ENCODE measurements at places on chromosomes 1 and 21. TPM values are rescaled to one million over a fixed set of nuclear protein-coding genes. Genes with fewer than 3 reads are reported as not detected.
A peak's percentile ranks its signal among the peaks of the same experiment; 100 is the strongest.

DNA sequence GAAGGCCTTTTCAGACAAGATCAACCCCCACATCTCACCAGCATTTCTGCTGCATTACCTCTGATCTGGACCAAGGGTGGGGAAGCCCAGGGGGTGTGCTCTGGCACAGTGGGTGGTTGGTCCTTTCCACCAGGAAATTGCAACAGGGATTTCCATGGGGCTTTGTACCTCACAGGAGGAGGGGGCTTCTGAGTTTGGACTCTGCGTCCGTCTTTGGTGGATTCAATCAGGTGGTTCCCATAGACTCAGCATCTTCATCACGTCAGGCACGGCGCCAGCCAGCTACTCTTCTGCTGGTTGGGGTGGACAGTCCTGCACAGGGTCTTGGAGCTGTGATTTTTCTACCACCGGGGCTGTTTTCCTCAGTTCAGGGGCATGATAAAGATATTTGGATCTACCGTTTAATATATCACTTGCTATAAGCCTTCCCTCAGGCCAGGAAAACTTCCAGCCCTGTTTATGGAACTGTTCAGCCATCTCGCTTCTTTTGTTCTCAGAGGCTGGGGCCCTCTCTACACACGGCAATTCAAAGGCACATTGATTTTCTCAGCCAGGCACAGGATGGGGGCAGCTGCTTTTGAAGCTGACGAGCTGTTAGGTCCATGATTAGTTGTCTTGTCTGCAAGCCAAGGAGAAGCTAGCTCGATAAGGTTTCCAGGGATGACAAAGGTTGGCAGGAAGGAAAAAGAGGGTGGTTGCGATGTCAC is 467.3 kb downstream of the CAMTA1 start:
- DNase-seq, result no peak

DNA sequence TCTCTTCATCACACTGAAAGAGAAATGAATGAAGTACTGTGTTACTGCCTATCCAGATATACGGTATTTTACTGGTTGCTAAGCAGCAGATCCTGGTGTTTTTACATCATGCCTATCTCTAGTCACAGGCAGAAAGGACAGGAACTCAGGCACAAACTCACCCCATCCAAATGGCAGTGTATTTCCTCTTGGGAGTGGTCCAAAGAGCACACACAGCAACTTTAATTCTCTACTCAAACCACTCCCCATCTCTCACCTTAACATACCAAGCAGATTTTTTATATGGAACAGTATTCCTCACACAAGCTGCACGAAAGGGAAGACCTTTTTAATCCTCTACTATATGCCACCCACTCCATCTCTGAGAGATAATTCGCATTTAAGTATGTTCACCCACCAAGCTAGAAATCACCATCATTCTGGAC is 27.3 kb downstream of the EIF4G3 start:
- peak; percentile 38 for DNase-seq

The OR10J1 gene
- total RNA-seq, result not detected

The STUM gene
- total RNA-seq, result 2.2 TPM

DNA sequence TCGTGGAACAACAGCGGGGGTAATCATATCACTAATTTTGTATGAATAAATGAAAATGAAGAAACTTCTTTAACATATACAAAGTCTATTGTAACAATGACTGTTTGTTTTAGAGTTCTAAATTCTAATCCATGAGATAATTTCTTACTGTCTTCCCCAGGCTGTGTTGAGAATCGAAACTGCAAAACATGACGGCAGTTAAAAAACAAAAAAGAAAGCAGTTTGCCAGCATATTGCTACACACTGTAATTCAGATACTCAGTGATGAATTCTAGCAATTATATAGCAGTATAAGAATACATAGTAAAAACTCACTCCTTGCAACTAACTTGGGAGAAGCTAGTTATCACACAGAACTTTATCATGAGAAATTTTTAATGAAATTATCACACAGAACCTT is 22.1 kb downstream of the INSL5 start:
- no peak for DNase-seq

The SLC2A5 gene
- total RNA-seq, result 2.0 TPM

Data from stomach (tissue), 19 donors.